Fibroblast of lung (primary cell): ENCODE measurements at places on chromosomes 6 and 20. TPM values are rescaled to one million over a fixed set of nuclear protein-coding genes. Genes with fewer than 3 reads are reported as not detected.

- no peak for DNase-seq
Measured at GRCh38 chr20:63158845-63159244, 57.1 kb downstream of the YTHDF1 start.

SYCP2L gene
- under 0.01 and 0.26 TPM in 2 replicates for total RNA-seq

DNA sequence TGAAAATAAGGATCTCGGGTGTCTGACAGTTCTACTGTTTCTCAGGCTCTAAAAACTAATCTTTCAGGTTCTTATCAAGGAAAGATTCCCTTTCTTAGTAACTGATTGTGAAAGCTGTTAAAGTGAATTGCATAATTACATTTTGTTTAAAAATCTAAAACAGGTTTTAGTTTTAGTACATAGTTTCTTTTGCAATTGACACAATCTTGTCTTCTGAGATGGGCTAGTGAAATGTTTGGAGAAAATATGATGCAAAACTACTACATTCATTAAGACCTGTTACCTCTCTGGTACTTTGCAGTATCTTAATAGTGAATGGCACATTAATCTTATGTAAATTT, 298.4 kb downstream of the UTRN start:
- DNase-seq = no peak

GRCh38 chr20:15033891-15034290, 696.5 kb upstream of the FLRT3 start:
- DNase-seq = no peak

ALDH8A1 gene
- 0.26 and 0.50 TPM in 2 replicates for total RNA-seq

GRCh38 chr6:114049367-114049966, 78.5 kb upstream of the HDAC2 start:
- DNase-seq = peak; percentile 29

DNA sequence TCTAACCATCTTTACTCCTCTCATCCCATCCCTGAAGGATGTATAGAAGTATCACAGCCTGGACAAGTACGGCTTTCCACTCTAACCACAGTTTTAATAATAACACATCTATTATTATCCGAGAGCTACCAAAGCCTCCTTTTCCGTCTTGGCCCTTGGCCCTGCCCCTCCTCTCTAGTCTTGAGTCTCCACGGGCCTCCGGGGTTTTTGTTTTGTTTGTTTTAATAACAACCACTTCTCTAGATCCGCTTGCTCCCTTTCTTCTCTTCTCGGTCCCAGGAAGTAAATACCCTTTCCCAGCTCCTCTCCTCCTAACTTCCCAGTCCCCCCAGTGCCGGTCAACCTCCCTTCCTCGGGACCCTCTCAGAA, 661 bp downstream of the LCA5 start:
- DNase-seq = peak; percentile 45

CALHM4 gene
- not detected in 2 replicates for total RNA-seq

RIMS4 gene
- under 0.01 TPM in 2 replicates for total RNA-seq
